ENCODE measurements at places on chromosomes 5 and 9.

- DNase-seq = no peak
Measured at GRCh38 chr9:26945591-26945990, 1.5 kb downstream of the PLAA start.

DNA sequence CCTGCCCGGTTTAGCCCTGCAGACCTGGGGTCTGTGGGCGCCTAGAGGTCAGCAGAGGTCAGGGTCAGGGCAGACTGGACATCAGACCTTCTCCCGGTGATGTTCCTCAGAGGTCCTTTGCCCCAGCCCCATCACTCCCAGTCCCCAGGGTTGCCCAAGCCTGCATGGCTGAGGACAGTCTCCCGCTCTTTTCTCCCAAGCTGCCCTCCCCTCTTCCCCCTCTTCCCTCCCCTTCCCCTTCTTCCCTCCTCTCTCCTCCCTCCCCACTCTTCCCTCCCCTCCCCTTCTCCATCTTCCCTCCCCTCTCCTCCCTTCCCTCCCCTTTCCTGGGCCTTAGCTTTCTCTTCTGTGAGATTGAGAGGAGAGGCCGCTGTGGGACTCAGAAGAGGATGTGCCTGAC is 10.4 kb downstream of the LHX3 start:
- no peak for DNase-seq

GRCh38 chr5:149961957-149962409 is 1.4 kb downstream of the SLC26A2 start:
- DNase-seq = peak; percentile 73

- no peak for DNase-seq
Measured at GRCh38 chr5:143113461-143113860, 290.0 kb downstream of the NR3C1 start.

- DNase-seq = no peak
Measured at GRCh38 chr5:144463481-144464223, 293.0 kb downstream of the KCTD16 start.

DNA sequence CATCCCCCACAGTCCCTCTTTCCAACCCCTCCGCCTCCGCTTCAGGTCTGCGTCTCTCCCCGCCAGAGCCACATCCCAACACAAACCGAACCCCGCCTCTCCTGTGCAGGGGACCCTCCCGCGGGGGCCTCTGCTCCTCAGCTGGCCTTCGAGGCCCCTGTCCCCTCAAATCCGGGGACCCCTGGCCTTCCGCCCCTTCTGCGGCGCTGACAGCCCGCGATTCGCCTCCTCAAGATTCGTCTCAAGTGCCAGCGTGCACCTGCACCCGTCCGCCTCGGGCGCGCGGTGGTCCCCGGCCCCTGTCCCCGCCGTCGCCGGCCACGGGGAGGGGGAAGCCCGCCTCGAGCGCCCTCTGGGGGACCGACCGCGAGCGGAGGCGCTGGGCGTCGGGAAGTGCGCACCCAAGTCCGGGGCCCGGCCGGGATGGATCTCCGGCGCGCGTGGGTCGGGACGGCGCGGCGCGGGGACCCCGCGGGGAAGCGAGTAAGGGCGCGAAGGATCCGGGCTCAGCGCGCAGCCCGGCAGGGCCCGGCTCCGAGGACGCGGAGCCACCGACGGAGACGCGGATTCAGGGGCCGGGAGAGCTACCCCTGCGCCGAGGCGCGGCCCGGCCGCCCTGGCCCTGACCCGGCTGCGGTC is 623 bp downstream of the FLT4 start:
- peak; percentile 75 for DNase-seq
